ENCODE measurements at places on chromosomes 12 and 14. TPM values are rescaled to one million over a fixed set of nuclear protein-coding genes. Genes with fewer than 3 reads are reported as not detected.

GRCh38 chr14:99546234-99546879, 57.6 kb downstream of the CCDC85C start:
- H3K36me3 ChIP-seq, result no peaks in the 10 kb centered on the region
- no peak overlapping the region for H3K4me3 ChIP-seq
- no peak for DNase-seq
- no peaks in the 10 kb centered on the region for H3K27me3 ChIP-seq

GRCh38 chr14:54776361-54777001, 126.1 kb downstream of the GCH1 start:
- no peak overlapping the region for H3K4me3 ChIP-seq
- no peak for DNase-seq
- peaks cover 15% of the 10 kb centered on the region for H3K4me1 ChIP-seq
- no peaks in the 10 kb centered on the region for H3K36me3 ChIP-seq

DNA sequence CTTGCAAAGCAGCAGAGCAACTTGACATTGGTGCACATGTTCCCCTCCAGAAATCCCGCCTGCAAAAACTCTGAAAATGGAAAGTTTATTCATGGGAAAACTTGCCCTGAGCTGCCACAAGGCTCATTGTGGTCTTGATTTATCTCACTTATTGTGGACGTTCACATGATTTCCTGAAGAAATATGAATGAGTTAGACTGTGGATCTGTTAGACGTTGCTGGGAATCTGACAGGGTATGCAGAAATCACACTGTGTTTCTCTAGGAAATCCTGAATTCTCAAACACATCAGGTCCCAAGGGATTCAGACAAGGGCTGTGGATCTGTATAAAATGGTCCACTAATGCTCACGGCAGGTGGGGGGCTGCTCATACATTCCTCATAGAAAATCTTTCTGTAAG, 72.2 kb downstream of the EID3 start:
- H3K27ac ChIP-seq, result no peak overlapping the region
- H3K4me3 ChIP-seq, result no peak overlapping the region
- H3K4me1 ChIP-seq, result no peaks in the 10 kb centered on the region
- H3K36me3 ChIP-seq, result no peaks in the 10 kb centered on the region
- peaks cover 6% of the 10 kb centered on the region for H3K27me3 ChIP-seq

DNA sequence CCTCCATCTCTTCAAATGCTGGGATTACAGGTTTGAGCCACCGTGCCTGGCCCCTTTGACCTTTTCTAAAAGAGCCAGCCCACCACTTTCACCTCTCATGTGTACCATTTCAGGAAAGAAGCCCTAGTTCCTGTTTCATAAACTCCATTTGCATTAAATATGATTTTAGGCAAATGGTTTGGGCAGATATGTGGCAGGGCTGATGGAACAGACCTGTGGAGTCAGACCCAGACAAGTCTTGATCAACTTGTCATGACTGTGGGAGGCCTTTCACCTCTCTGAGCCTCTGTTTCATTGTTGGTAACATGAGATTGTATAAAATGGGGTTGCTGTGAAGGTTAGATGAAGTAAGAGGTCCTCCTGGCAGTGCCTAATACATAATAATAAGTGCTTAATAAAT, 5.2 kb upstream of the MAP3K9 start:
- H3K4me3 ChIP-seq, result no peak overlapping the region
- no peak for DNase-seq
- H3K36me3 ChIP-seq, result no peaks in the 10 kb centered on the region
- H3K27ac ChIP-seq, result no peak overlapping the region

GRCh38 chr14:91580876-91581577, 70.9 kb upstream of the PPP4R3A start:
- peaks cover 1% of the 10 kb centered on the region for H3K36me3 ChIP-seq
- H3K27me3 ChIP-seq, result peaks cover 33% of the 10 kb centered on the region
- no peak overlapping the region for H3K27ac ChIP-seq
- no peak overlapping the region for H3K4me3 ChIP-seq

DNA sequence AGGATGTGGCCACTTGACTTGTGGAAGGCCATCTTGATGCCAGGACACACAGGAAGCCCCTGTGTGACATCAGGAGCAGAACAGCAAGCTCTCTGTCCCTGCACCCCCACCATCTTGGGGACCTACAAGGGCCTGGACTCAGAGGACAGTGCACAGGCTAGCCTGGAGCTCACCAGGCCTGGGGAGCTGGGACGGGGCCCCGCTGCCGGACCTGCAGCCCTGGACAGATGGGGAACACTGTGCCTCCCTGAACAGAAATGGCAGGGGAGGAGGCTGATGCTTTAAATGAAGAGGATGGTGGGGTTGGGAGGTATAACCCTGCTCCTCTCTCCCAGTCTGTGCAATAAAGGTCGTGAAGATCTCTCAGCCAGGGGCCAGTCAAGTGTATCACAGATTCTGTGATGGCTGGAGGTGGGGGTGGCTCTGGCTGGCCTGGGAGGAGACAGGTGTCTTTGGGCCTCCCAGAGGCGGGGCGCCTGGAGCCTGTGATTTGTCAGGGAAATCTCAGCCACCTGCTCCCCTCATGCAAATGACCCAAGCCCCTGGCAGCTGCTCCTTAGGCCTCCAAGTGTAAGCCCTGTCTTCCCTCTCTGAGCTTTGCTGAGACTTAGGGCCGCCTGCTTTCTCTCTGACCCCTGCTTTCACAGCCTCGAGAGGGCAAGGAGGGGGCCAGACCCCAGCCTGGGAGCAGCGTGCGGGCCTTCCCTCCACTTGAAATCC, 1.1 kb upstream of the GNB3 start:
- no peaks in the 10 kb centered on the region for H3K27me3 ChIP-seq
- peaks cover 21% of the 10 kb centered on the region for H3K36me3 ChIP-seq
- H3K4me3 ChIP-seq, result no peak overlapping the region
- H3K4me1 ChIP-seq, result peaks cover 4% of the 10 kb centered on the region
- H3K27ac ChIP-seq, result no peak overlapping the region

DNA sequence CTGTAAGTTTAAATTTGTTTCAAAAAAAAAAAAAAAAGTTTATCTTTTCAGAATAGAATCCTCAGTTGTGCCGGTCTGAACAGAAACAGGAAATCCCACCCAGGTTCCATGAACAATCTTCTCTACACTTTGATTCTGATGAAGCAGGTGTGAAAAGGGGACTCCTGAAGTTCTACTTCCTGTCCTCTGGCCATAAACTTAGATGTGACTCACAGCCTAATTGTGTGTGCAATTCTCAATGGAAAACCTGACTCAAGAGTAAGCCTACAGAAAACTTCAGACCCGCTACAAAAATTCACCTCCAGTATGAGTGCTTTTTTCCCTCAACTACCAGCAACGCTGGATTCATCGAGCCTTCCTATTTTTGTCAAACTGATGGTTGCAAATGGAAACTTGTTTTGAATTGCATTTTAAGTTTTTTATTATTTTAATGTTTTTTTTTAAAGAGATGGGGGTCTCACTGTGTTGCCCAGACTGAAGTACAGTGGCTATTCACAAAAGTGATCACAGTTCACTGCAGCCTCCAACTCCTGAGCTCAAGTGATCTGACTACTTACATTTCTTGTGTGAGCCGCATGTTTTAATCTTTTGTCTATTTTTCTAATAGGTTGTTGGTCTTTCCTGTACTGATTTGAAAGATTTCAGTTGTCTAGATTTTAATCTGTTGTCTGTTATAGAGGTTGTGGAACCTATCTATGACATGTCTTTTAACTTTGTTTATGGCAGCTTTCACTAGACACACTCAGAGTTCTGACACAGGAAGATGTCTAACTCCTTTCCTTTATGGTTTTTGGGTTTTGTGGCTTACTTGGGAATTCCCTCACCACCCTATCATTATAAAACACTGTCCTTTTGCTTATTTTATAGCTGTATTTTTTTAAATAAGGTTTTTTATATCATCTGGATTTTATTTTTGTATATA, 37.6 kb downstream of the ATG14 start:
- H3K4me1 ChIP-seq, result no peaks in the 10 kb centered on the region
- no peak overlapping the region for H3K27ac ChIP-seq
- no peak overlapping the region for H3K4me3 ChIP-seq
- no peak for DNase-seq
- H3K27me3 ChIP-seq, result no peaks in the 10 kb centered on the region

GRCh38 chr14:85620947-85621346, 91.0 kb downstream of the FLRT2 start:
- DNase-seq, result no peak
- H3K4me1 ChIP-seq, result peaks cover 8% of the 10 kb centered on the region

- H3K4me1 ChIP-seq, result no peaks in the 10 kb centered on the region
- H3K27me3 ChIP-seq, result peaks cover 3% of the 10 kb centered on the region
- no peak for DNase-seq
These were observed 116.1 kb upstream of the CPSF6 start for GRCh38 chr12:69123311-69123710.

- H3K27ac ChIP-seq, result no peak overlapping the region
- H3K27me3 ChIP-seq, result no peaks in the 10 kb centered on the region
- no peak for DNase-seq
- no peak overlapping the region for H3K4me3 ChIP-seq
These were observed 72.8 kb upstream of the ABCD2 start for GRCh38 chr12:39692258-39692853.

- no peaks in the 10 kb centered on the region for H3K27me3 ChIP-seq
- H3K4me1 ChIP-seq, result peaks cover 47% of the 10 kb centered on the region
- DNase-seq, result no peak
These were observed 16.8 kb upstream of the MGP start for GRCh38 chr12:14902465-14902864.

DNA sequence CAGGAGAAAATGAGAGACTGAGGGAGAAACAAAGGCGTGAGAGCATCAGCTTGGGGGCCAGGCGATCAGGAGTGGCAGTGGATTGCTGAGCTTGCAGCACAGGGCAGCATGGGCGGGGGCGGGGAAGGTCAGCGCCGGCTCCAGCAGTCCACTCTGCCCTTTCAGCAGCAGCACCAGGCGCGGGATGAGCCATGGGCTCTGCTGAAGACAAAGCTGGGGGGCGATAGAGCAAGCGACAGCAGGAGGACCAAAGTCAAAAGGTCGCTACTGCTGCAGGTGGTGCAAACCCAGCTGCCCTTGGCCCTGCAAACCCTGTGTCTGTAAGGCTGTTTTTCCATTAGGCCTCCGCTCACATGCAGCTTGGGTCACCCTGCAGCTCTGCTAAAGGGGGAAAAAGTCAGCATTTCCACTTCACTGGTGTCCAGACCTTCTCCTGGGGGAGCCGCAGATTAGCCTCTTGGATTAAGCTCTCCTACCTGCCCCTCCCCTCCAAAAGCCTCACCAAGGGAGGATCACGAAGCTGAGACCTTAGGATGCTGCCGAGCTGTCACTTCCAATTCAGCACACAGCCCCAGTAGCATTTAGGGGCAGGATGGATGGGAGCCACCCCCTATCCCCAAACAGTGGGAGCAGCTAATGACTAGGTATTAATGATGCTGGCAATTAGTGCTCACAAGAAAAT, 204.8 kb downstream of the DPF3 start:
- no peak overlapping the region for H3K27ac ChIP-seq
- no peaks in the 10 kb centered on the region for H3K36me3 ChIP-seq
- H3K27me3 ChIP-seq, result peaks cover 4% of the 10 kb centered on the region
- no peak for DNase-seq
- no peak overlapping the region for H3K4me3 ChIP-seq

DNA sequence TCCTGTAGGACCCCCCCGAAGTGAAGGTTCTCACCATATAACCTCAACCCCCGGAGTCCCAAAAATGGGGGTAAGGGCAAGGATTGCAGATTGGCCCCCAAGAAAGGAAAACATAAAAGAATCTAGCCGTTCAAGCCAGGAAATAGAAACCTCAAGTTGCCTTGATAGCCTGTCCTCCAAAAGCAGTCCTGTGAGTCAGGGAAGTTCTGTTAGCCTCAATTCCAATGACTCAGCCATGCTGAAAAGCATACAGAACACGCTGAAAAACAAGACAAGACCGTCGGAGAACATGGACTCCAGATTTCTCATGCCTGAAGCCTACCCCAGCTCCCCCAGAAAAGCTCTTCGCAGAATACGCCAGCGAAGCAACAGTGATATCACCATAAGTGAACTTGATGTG, 344.2 kb upstream of the RGS6 start:
- H3K27ac ChIP-seq, result no peak overlapping the region
- H3K27me3 ChIP-seq, result no peaks in the 10 kb centered on the region
- no peak overlapping the region for H3K4me3 ChIP-seq
- H3K4me1 ChIP-seq, result peaks cover 30% of the 10 kb centered on the region
- H3K36me3 ChIP-seq, result no peaks in the 10 kb centered on the region

GRCh38 chr14:50091240-50091913, 25.0 kb downstream of the VCPKMT start:
- peaks cover 8% of the 10 kb centered on the region for H3K4me1 ChIP-seq
- DNase-seq, result no peak
- H3K4me3 ChIP-seq, result no peak overlapping the region
- no peaks in the 10 kb centered on the region for H3K27me3 ChIP-seq

GRCh38 chr12:6062757-6063735, 61.4 kb downstream of the VWF start:
- H3K27me3 ChIP-seq, result no peaks in the 10 kb centered on the region
- peaks cover 14% of the 10 kb centered on the region for H3K4me1 ChIP-seq
- peak; percentile 78 for DNase-seq
- H3K36me3 ChIP-seq, result no peaks in the 10 kb centered on the region
- H3K27ac ChIP-seq, result no peak overlapping the region

GRCh38 chr12:118330421-118331018, 42.2 kb downstream of the TAOK3 start:
- peaks cover 2% of the 10 kb centered on the region for H3K36me3 ChIP-seq
- peak overlapping the region; percentile 89 for H3K27ac ChIP-seq
- no peak for DNase-seq
- H3K4me1 ChIP-seq, result peaks cover 39% of the 10 kb centered on the region
- no peak overlapping the region for H3K4me3 ChIP-seq

DNA sequence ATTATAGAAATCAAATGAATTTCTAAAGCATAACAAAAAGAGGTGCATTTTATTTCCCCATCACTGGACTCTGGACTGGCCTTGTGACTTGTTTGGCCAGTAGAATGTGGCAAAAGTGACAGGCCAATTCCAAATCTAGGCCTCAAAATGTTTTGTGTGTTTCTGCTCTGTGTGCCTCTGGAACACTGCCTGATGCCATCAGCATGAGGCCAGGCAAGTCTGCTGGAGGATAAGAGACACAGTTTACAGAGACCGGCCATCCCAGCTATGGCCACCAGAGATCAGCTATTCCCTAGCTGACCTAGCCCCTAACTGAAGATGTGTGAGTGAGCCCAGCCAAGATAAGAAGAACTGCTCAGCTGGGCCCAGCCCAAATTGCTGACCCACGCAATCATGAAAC, 32.9 kb downstream of the ASCL1 start:
- DNase-seq, result no peak
- no peaks in the 10 kb centered on the region for H3K4me1 ChIP-seq
- H3K27me3 ChIP-seq, result peaks cover 17% of the 10 kb centered on the region
- no peak overlapping the region for H3K4me3 ChIP-seq
- no peak overlapping the region for H3K27ac ChIP-seq

- no peaks in the 10 kb centered on the region for H3K27me3 ChIP-seq
- H3K4me3 ChIP-seq, result no peak overlapping the region
- H3K4me1 ChIP-seq, result no peaks in the 10 kb centered on the region
- no peak for DNase-seq
These were observed 24.0 kb upstream of the CLEC4E start for GRCh38 chr12:8564656-8565055.

- peaks cover 40% of the 10 kb centered on the region for H3K27me3 ChIP-seq
- no peak overlapping the region for H3K27ac ChIP-seq
- H3K36me3 ChIP-seq, result no peaks in the 10 kb centered on the region
- no peak overlapping the region for H3K4me3 ChIP-seq
- H3K4me1 ChIP-seq, result peaks cover 23% of the 10 kb centered on the region
These were observed 200.6 kb downstream of the PHETA1 start for GRCh38 chr12:111168009-111168900.

The FGD4 gene
- 13.5 TPM for total RNA-seq

The DDX23 gene
- 97.9 TPM for total RNA-seq

The EIF2S3B gene
- total RNA-seq, result 2.3 TPM

The FOXM1 gene
- 24.9 TPM for total RNA-seq

The CIDEB gene
- total RNA-seq, result not detected
